Stimulated activated CD4-positive, alpha-beta T cell treated with anti-CD3 and anti-CD28 coated beads, Interleukin-12 subunit alpha, Interleukin-12 subunit beta, amount 100 ng/mL, for 24 hours (primary cell): ENCODE measurements at places on chromosomes 12 and 14.

DNA sequence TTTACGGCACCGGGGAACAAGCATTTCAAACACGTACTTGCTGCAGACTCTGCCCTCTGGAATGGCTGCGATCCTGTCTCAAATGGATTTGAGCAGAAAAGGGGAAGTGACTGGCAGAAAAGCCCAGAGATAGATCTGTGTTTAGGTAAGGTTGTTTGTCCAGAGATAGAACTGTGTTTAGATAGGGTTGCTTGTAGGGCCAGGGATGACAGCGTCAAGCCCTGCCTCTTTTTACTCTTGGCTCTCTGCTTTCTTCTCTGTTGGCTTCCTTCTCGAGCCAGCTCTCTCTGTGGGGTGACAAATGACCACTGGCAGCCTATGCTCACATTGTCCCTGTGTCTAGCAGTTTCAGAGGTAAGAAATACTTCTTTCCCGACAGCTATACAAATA is 11.4 kb downstream of the DGLUCY start:
- no peak for DNase-seq

DNA sequence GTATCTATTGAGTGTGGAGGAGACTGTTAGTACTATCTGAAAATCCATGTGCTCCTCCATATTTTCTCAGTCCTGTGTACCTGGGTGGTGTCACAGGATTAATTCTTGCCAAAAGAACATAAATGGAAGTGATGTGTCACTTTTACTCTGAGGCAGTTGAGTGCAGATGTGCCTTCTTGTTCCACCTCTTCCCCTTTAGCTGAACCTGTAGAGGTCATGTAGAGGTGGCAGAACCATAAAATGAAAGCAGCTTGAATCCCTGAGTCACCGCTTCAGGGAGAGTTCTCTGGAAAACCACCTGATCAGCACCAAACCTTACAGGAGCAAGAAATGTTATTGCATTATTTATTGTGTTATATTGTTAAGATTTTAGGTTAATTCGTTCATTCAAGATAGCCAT is 14.7 kb upstream of the SLC25A3 start:
- no peak for DNase-seq

- DNase-seq: no peak
These were observed 165.4 kb downstream of the CEP128 start for GRCh38 chr14:80776186-80776585.

DNA sequence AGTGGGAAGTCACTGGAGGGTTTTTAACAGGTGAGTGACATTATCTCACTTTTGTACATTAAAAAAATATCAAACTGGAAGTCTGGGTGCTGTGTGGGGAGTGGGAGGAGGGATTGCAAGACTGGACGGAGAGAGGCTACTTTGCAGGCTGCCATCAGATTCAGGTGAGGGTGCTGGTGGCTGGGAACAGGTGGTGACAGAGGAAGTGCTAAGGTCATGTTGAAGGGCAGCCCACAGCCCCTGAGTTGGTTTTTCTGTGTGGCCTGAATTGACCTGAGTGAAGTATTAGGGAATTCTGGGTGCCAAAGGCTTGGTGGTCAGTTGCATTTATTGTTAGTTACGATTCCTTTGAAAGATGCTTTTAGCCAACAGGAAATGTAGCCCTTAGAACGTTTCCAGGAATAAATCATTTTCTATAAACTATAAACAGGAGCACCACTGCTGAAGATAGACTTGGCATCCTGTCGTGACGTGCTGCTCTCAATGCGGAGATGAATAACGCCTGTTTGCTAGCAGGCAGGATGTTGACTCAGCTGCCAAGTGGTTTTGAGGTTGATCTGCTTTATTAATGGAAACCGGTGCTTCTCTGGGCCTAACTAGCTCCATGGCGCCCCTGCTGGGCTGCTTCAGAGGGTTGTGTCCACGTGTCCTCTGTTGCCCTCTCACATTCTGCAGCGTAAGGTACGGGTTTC is 707.5 kb upstream of the TMEM132C start:
- DNase-seq: peak; percentile 49

- no peak for DNase-seq
These were observed 26.2 kb upstream of the DYNC1H1 start for GRCh38 chr14:101937926-101938767.

DNA sequence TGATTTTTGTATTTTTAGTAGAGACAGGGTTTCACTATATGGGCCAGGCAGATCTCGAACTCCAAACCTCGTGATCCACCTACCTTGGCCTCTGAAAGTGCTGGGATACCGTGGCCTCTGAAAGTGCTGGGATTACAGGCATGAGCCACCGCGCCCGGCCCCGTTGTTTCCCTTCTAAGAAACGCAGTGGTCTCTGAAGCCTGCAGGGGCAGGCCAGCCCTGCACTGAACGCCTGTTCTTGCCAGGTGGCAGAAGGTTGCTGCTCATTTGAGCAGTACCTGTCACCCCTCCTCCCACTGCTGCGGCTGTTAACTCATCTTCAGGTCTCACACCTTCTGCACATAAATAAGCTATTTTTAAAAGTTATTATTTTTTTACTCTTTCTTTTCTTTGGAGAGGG is 24.3 kb downstream of the GPRC5A start:
- DNase-seq: no peak

DNA sequence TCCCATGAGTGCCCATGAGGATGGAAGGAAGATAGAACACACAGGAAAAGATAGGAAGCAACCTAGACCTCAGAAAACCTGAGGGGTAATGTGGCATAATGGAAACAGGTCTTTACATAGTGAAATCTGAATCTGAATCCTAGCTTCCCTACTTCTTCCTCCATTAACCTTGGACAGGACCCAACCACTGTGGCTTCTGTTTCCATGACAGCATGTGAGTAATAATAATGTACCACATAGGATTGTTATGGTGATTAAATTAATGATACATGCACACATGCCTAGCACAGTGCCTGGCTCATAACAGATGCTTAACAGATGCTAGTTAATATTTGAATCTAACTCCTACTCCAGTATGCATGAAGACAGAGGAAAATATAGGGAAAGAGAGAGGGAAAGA is 11.2 kb downstream of the TTC9 start:
- DNase-seq: no peak

- no peak for DNase-seq
These were observed 761.6 kb downstream of the BCL11B start for GRCh38 chr14:98510392-98510791.

- no peak for DNase-seq
These were observed 822.3 kb downstream of the LRFN5 start for GRCh38 chr14:42428996-42429395.

DNA sequence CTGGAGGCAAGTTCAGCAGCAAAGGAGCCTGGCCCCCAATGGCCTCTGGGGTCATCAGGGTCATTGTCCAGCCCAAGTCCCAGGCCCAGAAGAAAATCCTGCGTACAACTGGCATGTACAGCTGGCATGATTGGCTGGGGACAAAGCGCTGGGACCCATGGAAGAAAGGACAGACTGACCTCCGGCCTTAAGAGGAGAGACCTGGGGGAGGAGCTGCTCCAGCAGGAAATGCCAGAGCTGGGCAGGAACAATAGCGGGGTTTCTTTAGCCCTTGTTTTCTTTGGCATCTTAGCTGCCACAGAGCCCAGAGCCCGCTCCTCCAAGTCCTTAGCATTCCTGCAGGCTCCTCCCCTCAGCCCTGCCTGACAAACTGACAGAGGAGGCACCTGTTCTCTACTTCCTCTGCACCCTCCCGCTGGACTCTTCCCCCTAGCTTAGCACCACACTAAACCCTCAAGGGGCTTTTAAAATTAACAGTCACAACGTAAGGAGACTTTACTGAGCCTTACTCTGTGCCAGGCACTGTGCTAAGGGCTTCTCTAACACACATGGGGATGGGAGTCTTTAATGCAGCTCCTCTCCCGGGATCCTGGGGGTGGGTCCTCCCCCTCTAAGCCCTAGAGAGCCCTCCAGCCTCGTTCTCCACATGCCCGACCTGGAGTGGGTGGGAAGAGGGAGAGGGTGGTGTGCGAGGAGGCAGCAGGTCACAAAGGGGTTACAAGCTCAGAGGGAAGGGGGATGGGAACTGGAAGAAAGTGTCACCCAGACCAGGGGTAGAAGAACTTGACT is 1.8 kb upstream of the AQP5 start:
- DNase-seq: no peak

DNA sequence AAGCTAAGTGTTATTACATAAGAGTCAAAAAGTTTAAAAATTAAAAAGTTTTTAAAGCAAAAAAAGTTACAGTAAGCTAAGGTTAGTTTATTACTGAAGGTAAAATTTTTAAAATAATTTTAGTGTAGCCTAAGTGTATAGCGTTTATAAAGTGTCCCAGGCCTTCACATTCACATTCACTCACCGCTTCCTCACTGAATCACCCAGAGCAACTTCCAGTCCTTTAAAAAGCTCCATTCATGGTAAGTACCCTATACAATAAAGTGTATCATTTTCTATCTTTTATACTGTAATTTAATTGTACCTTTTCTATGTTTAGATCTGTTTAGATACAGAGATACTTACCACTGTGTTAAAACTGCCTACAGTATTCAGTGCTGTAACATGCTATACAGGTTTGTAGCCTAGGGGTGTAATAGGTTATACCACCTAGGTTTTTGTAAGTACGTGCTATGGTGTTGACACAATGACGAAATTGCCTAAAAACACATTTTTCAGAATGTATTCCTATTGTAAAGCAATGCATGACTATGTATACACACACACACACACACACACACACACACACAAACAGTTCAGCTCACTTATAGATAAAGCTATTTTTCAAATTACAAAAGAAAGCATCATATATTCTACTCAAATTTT is 3.7 kb downstream of the CLEC14A start:
- DNase-seq: no peak

GRCh38 chr14:54664961-54665360 is 98.0 kb downstream of the SAMD4A start:
- DNase-seq: no peak

- DNase-seq: no peak
These were observed 7.0 kb downstream of the MYL2 start for GRCh38 chr12:110913119-110914056.

DNA sequence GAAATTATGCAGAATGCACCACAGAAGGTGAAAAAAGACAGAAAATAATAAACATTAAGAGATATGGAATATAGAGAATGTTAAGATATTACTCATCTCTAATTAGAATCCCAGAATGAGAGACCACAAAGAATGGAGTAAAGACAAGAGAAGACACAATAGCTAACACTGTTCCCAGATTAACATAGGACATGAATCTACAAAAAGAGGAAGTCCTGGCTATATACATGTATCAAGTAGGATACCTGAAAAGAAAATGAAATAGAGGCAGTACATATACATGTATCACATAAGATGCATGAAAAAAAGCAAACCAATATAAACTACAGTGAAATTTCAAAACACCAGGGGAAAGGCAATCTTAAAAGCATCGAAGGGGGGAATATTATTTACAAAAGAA is 5.6 kb upstream of the EPS8 start:
- no peak for DNase-seq

DNA sequence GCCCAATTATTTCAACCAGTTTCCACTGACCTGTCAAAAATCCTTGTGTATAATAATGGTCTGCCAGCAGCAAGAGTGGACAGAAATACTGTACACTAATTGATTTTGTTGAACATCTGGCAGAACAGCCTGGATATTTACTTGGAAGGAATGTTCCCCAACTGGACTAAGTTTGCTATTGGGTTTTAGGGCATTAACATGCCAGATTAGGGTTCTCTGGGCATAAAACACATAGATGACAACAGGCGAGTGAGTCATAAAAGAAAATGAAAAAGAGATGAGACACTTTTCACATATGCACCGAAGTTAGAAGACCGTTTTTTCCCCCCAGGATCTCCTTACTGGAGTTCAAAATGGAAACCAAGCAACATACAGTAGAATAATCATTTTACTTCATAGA is 236.3 kb upstream of the NAV3 start:
- DNase-seq: no peak

DNA sequence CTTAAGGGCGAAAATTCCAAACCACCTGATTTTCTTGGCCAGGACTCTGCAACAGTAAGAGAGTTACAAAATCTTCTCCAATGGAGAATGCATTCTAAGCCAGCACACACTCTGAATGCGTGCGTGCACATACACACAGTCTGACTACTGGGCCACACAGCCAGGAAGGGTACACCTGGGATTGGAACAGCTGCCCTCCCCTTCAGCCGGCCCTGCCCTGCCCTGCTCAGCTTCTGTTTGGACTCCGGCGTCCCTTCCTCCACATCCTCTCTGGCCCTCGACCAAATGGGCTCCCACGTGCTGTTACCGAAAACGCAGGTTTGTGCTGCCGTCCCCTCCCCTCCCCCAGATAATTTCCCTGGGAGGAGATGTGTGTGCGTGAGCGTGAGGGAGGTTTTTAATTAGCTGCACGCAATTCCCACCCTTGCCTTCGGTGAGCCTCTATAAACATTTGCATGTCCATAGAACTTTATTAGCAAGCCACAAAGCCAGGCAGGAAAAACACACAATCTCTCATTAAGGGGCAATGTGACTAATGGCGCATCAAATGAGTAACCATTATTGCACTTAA is 43.0 kb downstream of the CCNK start:
- no peak for DNase-seq

DNA sequence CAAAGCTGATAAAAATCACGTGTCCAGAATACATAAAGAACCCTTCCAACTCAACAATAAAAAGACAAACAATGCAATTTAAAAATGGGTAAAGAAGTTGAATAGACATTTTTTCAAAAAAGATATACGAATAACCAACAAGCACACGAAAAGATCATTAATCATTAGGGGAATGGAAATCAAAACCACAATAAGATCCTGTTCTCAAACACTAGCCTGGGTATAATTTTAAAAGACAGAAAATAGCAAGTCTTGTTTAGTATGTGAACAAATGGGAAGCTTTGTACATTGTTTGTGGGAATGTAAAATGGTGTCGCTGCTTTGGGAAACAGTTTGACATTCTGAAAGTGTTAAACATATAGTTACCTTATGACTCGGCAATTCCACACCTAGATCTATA is 86.3 kb upstream of the LMNTD1 start:
- DNase-seq: no peak
